Tongue (tissue), 3 donors: ENCODE measurements at places on chromosomes 7 and 10.

DNA sequence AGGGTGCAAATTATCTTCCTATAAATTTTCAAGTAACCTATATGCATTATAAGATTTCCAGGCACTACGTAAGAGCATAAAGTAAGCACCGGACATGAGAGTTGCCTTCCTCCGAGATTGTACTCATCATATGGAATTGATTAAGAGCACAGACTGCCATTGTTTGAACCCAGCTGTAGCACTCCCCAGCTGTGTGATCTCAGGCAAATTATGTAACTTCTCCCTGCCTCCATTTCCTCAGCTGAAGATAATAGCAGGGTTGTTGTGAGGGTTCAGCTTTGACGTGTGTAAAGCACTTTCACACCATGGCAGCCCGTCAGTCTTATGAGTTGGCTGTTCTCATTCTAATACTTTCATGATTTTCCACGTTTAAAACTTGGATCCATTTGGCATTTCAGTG, 122.6 kb downstream of the ITIH5 start:
- DNase-seq: peak; percentile 60

GRCh38 chr10:15563246-15563645, 156.5 kb downstream of the ITGA8 start:
- no peak for DNase-seq

DNA sequence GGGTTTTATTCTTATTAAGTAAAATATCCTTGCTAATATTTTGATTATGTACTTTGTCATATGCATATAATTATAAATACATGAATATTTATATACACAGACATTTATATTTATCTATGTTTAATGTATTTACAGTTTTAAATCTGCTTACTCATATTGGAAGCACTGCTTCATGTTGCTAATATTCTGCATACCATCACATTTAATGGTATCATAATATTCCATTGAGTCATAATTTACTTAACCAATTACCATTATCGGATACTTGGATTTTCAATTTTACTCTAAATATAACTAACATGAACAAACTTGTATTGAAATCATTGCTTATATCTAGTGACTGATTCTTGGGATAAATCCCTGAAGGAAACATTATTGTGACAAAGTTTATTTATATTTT, 155.2 kb downstream of the MBL2 start:
- DNase-seq: no peak

DNA sequence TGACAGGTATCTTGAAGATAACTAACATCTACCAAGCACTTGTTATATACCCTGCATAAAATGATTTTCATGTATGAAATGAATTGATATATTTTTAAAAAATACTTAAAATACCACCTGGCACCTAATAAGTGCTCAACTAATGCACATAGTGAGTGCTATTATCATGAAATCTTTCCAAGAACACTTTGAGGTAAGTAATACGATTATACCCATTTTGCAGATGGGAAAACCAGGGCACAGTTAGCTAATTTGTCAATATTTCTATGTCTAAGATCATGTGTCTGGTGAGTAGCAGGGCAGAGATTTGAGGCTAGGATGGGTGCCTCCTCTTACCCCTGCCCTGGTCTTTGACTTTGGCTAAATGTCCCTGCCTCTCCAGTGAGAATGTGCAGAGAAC, 6.1 kb downstream of the DMBT1 start:
- no peak for DNase-seq

GRCh38 chr10:120768227-120768626, 82.9 kb upstream of the WDR11 start:
- DNase-seq: peak; percentile 52

DNA sequence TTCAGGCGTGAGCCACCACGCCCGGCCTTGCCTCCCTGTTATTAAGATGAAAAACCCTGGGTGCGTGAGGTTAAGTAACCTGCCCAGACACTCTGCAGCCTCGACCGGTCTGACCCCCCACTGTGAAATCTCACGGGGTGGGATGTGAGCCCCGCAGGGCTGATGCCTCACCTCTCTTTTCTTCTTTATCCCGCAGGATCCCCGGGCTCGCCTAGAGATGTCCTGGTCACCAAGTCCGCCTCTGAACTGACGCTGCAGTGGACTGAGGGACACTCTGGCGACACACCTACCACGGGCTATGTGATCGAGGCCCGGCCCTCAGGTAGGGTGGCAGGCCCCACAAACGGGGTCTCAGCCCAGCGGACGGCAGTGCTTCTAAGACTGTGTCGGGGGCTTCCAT, 461.1 kb upstream of the FOXK1 start:
- DNase-seq: no peak

- peak; percentile 54 for DNase-seq
Observed at GRCh38 chr7:98284335-98285036, 3.0 kb downstream of the BRI3 start.

GRCh38 chr7:29647020-29647654, 83.5 kb downstream of the PRR15 start:
- DNase-seq: no peak

GRCh38 chr7:134932707-134933370, 53.5 kb upstream of the AGBL3 start:
- no peak for DNase-seq

DNA sequence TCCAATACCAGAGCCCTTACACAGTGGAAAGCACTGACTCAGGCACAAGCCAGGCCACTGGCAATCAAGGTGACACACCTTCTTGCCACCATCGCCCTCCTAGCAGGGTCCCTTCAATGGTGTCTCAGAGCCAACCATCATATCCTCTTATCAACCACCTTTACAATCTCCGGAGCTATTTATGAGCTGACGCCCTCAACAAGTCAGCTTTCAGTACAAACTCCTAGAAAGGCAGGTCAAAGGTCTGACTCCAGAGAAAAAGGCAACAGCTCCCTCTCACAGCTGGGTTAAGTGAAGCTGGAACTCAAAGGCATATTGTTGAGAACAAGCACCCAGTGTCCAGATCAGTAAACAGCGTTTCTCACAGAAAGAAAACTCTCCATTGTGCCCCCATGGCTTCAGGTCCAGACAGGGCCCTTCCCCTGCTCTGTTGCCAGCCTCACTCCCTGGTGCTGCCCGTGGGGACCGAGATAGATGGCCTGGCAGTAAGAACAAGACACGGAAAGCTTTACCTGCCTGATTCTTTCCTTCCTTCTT, 2.4 kb downstream of the ZNF3 start:
- DNase-seq: no peak

DNA sequence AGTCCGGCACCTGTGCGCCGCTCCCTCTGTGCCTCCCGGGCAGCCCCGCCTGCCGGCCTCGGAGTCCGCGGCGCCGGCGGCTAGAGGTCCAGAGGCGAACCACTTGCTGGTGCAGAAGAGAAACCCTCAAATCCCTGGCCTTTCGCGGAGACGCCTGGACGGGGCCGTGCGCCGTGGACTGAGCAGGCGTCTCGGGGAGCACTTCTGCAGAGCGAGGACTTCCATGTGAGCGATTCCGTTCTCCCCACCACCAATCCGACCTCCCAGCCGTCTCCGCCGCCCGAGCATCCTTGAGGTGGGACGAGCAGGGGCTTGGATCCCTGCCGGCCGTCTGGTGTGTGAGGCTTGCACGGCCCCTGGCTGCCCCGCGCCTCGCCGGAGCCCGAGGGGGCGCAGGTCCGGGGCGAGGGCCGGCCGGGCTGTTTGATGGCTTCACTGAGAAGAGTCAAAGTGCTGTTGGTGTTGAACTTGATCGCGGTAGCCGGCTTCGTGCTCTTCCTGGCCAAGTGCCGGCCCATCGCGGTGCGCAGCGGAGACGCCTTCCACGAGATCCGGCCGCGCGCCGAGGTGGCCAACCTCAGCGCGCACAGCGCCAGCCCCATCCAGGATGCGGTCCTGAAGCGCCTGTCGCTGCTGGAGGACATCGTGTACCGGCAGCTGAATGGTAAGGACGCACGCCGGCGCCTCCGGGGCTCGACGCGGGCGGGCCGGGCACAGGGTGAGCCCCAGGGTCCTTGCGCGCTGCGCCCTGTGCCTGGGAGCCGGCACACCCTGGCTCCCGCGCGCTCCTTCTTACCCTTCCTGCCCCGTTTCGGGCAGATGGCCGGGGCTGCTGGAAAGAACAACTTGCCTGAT, 660 bp downstream of the GALNT17 start:
- DNase-seq: peak; percentile 42

- no peak for DNase-seq
Observed at GRCh38 chr10:12367272-12367671, 17.9 kb downstream of the CAMK1D start.

DNA sequence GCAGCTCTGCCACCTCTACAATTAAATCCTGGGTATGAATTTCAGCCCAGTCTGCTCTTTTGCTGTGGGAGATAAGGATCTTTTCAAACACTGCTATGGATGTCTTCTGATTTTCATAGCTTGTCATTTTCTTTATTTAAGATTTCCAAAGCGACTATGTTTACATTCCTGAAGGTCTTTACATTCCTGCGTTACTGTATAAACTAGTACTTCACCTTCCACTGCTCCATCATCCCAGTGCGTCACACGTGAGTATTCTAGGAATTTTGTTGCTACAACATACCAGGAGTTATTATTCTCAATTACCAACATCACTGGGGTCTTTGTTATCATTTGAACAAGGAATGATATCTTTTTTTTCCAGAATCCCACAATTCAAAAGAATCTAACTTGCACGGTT, 944.7 kb downstream of the SORCS3 start:
- no peak for DNase-seq
